Urinary bladder (tissue), 4 donors: ENCODE measurements at places on chromosomes 2 and 18. TPM values are rescaled to one million over a fixed set of nuclear protein-coding genes. Genes with fewer than 3 reads are reported as not detected.

- no peak for DNase-seq
These were observed 15.8 kb downstream of the BOLA3 start for GRCh38 chr2:74131901-74132300.

GRCh38 chr2:233219848-233220247 lies 31.6 kb upstream of the ATG16L1 start:
- DNase-seq, result no peak

- DNase-seq, result no peak
These were observed 138.5 kb upstream of the NETO1 start for GRCh38 chr18:73006331-73006730.

DNA sequence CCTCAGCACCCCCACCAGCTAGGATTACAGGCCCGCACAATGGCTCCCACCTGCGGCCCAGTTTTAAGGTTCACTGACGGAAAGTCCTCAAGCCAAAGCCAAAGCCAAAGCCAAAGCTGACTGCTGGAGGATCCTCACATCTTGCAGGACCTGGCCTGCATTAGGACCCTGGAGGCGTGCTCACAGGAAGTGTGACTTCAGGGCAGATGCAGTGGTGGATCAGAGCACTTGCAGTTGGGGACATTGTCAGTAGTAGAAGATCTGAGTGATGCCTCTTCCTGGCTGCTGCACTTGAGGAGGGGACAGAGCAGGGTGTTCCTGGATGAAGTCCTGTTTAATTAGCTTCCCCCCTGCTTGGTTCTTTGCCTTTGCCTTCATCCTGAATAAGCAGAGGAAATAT lies 69.0 kb upstream of the ALPP start:
- DNase-seq, result no peak

DNA sequence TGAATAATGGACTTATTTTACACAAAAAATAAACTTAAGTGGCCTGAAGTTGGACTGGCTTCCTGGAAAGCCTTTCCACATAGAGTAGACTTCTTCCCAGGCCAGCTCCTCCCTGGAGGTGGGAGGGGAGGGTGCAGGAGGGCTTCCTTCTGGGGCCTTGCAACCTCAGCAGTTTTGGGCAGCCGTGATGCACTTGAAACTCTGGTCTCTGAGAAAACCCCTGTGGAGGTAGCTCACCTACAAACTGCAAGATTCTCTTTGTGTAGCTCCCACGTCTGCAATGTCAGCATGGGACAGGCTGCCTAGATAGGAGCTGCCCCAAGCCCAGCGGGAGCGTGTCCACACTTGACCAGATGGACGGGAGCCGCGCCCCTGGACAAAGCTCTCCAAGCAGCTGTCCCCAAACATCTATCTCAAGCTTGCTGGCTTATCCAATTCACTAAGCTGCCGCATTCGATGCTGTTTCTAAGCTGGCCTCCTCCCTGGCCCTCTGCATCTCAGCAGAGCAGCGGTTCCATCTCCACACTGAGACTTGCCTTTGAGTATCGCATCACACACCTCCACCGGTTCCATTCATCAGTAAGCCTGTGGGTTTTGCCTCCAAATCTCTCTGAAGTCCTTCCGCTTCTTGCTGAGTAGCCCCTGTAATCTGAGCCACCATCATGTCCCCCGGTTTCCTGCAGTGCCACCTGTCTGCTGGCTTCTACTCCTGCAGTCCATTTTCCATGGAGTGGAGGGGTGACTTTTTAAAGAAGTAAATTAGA lies 1.6 kb upstream of the LPIN1 start:
- DNase-seq, result no peak

The TEKT4 gene
- not detected for total RNA-seq
